ENCODE measurements at places on chromosomes 2 and 18.

GRCh38 chr2:135931776-135932443, 53.5 kb downstream of the DARS1 start:
- DNase-seq: no peak

GRCh38 chr2:119490106-119490505, 34.2 kb downstream of the SCTR start:
- no peak for DNase-seq

DNA sequence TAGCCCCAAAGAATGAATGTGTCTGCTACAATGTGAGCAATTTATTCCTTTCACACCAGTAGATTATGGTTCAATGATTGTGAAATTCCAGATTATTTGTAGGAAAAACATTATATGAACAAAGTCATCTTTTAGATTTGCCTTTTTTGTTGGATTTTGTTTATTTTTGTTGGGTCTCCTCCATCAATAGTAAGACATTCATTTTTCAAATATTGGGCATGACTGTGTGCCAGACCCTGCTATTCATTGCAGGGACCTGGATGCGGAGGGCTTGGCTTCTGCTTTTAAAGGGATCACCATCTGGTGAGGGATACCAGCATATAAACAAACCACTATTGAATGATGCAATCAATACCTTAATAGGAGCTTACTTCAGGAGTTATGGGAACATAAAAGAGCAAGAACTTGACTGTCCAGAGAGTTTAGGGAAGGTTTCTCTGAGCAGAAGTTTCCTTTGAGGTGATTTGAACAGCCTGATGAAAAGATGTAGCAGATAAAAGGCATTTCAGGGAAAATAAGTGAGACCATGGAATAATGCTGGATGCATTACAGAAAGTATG, 486.7 kb downstream of the EPHA4 start:
- DNase-seq: no peak

DNA sequence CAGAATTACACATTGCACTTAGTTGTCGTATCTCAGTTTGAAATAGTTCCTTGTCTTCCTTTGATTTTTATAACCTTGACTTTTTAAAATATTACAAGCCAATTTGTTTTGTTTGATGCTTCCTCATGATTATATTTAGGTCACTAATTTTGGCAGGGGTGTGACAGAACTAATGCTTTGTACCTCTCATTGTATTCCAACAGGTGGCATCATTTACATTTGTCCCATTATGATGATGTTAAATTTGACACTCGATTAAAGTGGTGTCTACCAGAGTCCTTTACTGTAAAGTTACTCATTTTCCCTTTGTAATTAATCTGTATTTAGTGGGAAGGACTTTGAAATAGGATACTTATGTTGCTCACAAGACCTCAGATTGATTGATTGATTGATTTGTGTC, 21.5 kb upstream of the MFSD2B start:
- DNase-seq: no peak

- no peak for DNase-seq
Measured at GRCh38 chr2:61862085-61862484, 8.2 kb upstream of the FAM161A start.

- peak; percentile 42 for DNase-seq
Measured at GRCh38 chr18:11994336-11994702, 13.0 kb downstream of the IMPA2 start.

GRCh38 chr18:30658306-30658705, 384.2 kb downstream of the DSC3 start:
- DNase-seq: no peak

GRCh38 chr2:19878268-19879046, 23.3 kb downstream of the TTC32 start:
- no peak for DNase-seq

- DNase-seq: no peak
Measured at GRCh38 chr18:45723567-45724355, at the start of gene SLC14A1. SLC14A1 (plus strand) TSS chr18:45724181; CDS start chr18:45730321, 6,140 bp downstream.

GRCh38 chr18:75782204-75782603, 354.7 kb upstream of the SMIM21 start:
- no peak for DNase-seq

- no peak for DNase-seq
Measured at GRCh38 chr2:96802721-96803120, 13.3 kb upstream of the CNNM3 start.

- DNase-seq: no peak
Measured at GRCh38 chr18:7977897-7978296, 410.8 kb downstream of the PTPRM start.

GRCh38 chr2:155839436-155839835, 493.1 kb downstream of the NR4A2 start:
- DNase-seq: no peak

- no peak for DNase-seq
Measured at GRCh38 chr18:10050956-10051355, 137.1 kb downstream of the VAPA start.

DNA sequence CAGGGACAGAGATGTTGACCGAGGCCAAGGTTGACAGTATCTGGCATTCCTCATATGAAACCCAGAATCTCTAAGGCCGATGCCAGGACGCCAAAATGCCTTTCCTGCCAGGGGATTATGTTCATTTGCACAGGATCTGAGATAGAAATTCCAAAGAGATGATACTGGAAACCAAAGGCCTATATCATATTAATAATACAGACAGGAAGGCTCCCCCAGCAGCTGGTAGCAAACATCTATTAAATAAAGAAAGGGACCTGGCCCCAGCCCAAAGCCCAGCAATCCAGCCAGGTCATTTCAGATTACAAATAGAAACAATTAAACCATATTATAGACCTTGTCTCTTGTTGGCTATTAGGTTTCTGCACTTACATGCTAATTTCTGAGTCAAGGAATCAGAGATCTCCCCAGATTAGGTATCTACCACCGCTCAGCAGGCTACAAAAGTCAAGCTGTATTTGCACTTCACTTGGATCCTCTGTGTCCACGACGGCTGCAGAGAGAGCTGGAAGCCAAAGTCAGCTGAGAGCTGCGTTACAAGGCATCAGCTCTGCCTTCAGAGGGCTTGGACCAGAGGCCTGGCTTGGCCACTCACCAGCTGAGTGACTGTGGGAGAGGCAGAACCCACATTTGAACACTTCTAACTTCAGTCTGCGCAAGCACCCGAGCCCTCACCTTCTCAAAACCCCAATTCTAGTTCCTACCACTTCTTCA, 269.3 kb upstream of the SIX2 start:
- DNase-seq: peak; percentile 24

Data from astrocyte of the spinal cord (primary cell).